ENCODE measurements at places on chromosomes 11 and 22.
A peak's percentile ranks its signal among the peaks of the same experiment; 100 is the strongest.

GRCh38 chr22:30890686-30891442 lies 77.7 kb downstream of the MORC2 start:
- no peak for DNase-seq

DNA sequence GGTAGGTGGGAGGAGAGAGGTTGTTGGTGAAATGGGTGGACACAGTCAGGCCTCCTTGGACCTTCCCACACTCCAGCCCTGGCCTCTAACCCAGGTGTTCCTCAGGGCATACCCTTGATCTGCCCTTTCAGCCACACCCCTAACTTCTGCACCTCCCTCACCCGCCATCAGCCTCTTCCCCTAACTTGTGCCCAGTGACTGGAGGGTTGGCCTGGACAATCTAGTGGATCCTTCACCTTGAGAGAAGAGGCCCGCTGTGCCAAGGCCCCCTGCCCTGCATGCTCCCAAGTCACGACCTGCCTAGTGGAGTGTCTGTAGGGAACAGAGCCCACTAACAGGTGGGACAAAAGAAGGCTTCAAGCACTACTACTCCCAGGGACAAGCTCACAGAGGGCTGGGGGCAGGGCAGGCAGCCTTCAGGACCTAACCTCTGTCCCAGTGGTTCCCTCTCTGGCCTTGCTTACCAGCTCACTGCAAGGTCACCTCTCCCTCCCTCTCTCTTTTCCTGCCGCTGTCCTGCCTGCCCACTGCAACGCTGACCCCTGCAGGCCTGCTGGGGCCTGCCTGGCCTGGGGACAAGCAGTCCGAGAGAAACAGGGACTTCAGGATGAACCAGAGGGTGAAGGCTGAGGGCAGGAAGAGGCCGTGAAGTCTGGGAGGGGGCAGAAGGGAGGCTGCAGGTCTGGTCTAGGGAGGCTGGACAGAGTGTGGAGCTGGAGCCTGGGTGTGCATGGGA lies 3.3 kb downstream of the SYT7 start:
- no peak for DNase-seq

GRCh38 chr22:24418786-24419474 lies 8.5 kb upstream of the ADORA2A start:
- no peak for DNase-seq

GRCh38 chr11:24286238-24286637 lies 210.6 kb upstream of the LUZP2 start:
- no peak for DNase-seq

- DNase-seq = no peak
These were observed 435.1 kb upstream of the CCDC90B start for GRCh38 chr11:83721263-83721662.

- DNase-seq = peak; percentile 3
These were observed 108.2 kb downstream of the SLC36A4 start for GRCh38 chr11:93089474-93090102.

DNA sequence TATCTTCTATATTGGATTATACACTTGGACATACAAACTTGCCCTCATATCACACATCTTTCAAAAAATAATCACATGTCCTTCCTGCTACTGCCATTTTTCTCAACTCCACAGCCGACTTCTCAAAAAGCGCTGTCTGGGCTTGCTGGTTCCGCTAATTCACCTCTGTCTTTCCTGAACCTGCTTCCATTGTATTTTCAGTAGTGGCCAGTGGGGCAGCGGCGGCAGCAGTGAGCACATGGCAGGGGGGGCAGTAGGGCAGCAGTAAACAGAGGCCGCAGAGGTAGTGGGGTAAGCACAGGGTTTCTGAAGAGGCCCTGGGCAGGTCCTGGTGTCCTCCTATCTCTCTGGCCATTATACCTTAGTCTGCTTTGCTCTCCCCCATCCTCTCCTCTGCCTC lies 126.3 kb downstream of the RRAS2 start:
- DNase-seq = no peak

GRCh38 chr22:50699756-50700386 lies 27.2 kb downstream of the SHANK3 start:
- DNase-seq = no peak

GRCh38 chr11:120198403-120198786 lies 12.4 kb upstream of the OAF start:
- no peak for DNase-seq

DNA sequence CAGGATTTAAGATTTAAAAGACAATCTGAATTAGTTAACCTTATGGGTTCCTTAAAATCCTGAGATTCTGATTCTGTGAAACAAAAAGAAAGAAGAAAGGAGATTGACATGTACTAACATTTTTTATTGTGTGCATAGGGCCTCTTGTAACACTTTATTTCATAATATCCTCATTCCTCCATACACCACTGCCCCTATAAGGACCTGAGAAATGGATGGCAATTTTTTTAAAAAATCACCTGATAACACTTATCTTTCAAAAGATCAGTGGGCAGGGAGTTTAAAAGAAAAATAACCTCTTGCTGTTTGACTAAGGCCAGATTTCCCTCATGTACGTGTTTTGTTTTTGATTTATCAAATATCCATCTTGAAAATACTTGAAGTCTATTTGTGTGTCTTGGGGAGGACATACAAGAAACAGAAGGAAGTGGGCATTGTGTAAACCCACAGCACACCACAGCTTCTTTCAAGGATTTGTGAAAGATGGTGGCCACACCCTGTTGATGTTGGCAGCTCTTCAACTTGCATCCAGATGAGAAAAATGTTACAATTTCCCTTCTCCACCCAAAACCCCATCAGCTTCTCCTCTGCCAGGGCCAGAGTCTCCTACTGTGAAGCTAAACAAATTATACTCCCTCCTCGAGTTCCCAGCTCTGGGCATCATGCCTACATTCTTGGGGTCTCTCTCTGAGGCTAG lies 35.0 kb upstream of the MPEG1 start:
- DNase-seq = no peak

DNA sequence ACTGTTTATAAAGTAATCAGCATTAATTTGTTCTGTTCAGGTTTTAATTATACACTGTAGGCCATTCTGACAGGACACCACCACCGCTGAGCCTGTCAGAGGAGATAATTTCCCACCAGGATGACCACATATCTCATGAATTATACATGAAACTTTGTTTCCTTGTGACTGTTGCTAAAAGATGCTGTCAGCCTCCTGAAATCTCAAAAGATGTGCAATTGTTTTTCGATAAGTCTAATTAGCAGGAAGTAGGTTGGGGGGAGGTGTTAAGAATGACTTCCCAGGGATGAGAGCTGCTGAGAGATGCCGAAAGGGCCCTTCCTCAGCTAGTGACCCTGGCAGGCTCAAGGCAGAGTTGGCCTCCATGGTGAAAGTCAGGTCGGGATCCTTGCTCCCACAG lies 485.4 kb downstream of the SOX6 start:
- DNase-seq = no peak

DNA sequence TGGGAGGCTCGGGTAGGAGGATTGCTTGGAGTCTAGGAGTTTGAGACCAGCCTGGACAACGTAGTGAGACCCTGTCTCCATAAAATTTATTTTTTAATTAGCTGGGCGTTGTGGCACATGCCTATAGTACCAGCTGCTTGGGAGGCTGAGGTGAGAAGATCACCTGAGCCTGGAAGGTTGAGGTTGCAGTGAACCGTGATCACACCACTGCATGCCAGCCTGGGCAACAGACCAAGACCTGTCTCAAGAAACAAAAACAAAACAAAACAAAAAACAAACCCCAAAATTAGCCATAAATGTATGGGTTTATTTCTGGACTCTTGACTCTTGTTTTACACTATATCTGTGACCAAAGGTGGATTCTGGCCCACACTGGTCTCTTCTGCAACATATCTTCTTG lies 41.6 kb downstream of the EIF3F start:
- DNase-seq = no peak

DNA sequence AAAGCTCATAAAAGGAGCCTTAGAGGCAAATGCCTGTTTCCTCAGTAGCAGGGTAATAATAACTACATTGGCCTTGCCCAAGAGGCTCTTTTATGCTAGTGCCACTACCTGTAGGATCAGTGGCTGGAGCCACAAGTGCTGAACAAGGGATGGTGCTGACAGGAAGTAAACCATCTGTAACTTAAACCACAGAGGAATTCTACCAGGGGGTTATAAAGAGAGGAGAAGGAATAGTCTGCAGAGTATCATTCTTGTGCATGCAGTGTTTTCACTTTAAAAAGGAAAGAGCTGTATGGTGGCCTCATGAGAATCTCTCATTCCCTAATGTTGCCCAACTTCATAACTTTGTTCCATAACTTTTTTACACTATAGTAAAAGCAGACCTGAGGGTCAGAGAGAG lies 168.1 kb downstream of the DBX1 start:
- no peak for DNase-seq

- no peak for DNase-seq
These were observed 278.0 kb upstream of the ANO3 start for GRCh38 chr11:26053966-26054365.

DNA sequence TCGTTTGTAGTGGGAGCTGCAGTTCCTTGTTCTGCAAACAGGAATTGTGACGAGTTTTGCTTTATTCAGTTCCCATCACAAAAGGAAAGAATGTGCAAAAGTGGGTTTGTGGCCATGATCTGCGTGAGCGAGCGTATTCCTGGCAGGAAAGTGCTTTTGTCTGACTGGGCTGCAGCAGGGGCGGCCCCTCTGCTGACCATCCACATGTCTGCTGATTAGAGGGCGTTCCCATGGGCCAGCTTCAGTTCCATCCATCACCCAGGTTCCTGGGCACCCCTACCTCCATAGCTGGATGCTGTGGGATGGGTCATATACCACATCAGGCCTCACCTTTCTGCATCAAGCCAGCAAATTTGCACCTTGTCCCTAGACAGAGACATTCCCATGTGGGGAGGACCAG lies 28.9 kb upstream of the GAL start:
- DNase-seq = no peak

DNA sequence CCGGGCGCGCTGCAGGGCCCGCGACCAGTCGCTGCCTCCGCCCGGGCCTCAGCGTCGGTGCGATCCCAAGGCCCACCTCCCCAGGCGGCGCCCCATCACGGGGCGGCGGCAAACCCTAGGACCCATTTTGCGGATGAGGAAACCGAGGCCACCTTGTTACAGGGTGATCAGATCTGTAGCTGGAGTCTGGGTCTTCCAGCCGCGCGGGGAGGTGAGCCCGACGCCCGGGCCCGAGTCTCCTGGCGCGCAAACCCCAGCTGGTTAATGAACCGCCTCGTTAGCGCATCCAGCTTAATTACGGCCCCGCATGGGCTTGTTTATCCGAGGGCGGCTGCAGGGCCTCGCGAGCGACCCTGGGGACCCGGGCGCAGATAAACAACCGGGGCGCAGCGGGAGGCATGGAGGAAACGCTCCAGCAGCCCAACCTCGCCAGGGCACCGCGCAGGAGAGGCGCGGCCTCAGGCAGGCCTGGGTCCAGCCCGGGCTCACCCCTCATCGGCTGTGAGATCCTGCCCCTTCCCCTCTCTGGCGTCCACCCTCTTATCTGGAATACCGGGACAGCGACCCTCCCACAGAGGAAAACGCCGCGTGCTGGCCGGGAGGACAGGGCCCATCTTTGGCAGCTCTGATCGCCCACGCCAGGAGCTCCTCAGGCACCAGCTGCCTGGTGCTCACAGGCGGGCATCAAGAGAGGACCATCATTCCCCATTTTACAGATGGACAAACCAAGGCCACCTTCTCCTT lies 14.7 kb downstream of the OTUB1 start:
- DNase-seq = no peak

- no peak for DNase-seq
These were observed 42.5 kb downstream of the TBX1 start for GRCh38 chr22:19802894-19803735.

GRCh38 chr11:1779806-1780699 lies 16.3 kb upstream of the CTSD start:
- no peak for DNase-seq

GRCh38 chr11:42778193-42778592 lies 533.6 kb upstream of the API5 start:
- no peak for DNase-seq

- no peak for DNase-seq
These were observed 76.9 kb upstream of the TRIM77 start for GRCh38 chr11:89633135-89633705.

DNA sequence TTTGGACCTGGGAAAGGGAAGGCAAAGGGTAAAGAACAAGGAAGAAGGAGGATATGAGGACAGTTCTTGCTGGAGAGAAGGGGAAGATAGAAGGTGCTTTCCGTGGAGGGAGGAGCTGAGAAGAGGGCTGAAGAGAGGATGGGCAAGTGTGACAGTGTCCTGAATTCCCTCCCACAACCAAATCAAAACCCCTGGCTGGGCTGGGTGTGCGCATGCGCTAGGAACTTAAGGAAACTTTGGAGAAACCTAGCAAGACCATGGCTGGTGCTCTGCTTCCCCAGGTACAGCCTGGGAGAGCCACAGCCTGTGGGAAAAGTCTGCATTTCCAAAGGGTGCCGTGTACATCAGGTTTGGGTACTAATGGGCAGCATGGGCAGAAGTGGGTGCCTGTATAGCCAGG lies 29.0 kb upstream of the FJX1 start:
- DNase-seq = no peak

- no peak for DNase-seq
These were observed 1417.4 kb downstream of the TBC1D22A start for GRCh38 chr22:48179571-48180546.

DNA sequence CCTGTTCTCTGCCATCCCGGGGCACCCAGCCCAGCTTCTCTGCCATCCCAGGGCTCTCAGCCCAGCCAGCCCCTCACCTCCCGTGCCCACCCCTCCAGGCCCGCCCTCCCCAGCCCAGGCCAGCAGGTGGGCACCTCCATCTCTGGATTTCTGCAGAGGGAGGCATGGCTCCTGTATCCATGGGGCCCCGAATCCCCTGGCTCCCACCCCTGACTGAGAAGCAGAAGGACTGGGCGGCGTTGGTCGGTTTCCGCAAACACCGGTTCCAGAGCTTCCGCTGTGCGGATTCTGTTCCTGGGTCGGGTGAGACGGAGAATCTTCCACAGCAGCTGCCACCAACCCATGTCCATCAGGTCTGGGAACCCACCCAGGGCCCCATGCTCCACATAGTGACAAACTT lies 240.3 kb downstream of the BRD1 start:
- no peak for DNase-seq

DNA sequence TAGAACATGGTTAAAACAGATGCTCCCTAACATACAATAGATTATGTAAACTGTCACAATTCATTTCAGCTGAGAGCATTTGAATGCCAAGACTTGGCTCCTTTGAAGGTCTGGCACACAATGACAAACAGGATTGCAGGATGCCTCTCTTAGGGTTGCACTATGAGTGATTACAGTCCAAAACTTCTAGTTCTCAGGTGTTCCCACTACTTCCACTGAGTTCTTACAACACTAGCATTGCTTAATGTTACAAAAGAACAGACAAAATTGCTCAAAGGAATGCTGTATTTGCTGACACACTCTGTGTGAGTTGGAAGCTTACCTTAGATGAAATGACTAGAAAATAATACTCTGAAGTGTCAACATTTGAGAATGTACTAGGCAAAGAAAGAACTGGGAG lies 2413.8 kb upstream of the RAG2 start:
- DNase-seq = no peak

- no peak for DNase-seq
These were observed 40.8 kb downstream of the BID start for GRCh38 chr22:17733466-17733865.

Measured in GM12864 (cell line).